ENCODE measurements at places on chromosomes 5 and 9.

GRCh38 chr9:127022913-127023660 lies 99.3 kb downstream of the ANGPTL2 start:
- no peak for DNase-seq

- no peak for DNase-seq
Observed at GRCh38 chr9:137723783-137724445, 105.1 kb downstream of the EHMT1 start.

DNA sequence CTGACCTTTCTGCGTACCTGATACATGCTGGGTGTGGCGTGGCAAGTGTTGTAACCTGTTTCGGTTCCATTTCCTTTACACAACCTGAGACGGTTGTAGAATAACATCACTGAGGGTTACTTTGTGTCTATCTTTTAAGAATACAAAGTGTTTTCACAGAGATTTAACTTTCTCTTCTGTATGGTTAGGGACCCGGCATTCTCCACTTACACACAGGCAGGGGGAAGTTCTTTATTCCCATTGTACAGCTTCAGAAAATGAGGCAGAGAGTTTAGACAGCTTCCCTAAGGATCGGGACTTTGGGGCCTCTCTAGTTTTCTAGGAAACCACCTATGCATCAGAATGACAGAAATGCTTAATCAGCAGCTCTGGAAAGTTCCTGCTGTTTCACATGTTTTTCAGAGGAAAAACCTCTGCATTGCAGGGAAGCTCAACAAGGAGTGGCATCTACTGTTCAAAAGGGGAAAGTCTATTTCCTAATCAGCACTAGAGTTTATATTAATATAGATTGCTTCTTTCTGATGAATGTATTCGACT lies 41.3 kb downstream of the CAST start:
- no peak for DNase-seq

DNA sequence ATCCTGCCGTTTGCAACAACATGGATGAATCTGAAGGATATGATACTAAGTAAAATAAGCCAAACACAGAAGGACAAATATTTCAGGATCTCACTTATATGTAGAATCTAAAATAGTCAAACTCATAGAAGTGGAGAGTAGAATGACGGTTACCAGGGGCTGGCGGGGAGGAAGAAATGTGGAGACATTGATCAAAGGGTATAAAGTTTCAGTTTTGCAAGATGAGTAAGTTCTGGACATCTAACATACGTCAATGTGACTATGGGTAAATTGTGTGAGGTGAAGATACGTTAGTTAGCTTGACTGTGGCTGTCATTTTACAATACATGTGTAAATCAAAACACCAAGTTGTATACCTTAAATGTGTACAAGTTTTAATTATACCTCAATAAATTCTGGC lies 200.3 kb downstream of the SNX18 start:
- no peak for DNase-seq

DNA sequence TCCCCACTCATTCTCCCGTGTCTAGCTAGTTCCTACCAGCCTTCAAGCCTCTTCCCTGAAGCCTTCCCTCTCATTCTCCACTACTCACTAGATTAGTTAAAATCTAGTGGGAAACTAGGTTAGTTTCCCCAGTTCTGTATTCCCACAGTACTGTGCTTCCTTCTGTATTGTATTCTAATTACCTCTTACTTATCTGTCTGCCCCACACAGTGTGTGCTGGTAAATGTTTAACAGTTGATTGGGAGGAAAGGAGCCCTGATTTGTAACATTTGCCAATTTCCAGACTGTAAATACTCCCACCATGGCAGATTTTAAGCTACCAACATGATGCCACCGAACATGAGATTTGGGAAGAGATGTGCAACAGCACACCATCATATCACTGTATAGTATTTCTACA lies 8.3 kb downstream of the KLHL3 start:
- no peak for DNase-seq

DNA sequence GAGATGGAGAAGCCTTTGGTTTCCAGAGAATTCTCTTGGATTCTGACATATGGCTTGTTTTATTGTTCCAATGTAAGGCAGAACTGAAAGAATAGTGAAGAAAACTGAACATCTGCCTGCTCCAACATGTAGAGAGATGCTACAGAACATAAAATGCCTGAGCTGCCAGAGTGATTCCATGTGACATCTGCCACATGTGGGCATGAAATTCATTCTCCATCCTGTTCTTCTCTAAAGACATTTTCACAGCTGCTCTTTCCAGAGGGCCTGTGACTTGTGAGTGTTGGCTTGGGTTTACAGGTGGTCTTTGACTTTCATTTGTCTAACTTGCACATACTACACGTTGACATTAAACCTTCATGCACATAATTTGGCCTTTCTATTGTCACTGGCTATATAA lies 33.7 kb upstream of the TXN start:
- DNase-seq: no peak

DNA sequence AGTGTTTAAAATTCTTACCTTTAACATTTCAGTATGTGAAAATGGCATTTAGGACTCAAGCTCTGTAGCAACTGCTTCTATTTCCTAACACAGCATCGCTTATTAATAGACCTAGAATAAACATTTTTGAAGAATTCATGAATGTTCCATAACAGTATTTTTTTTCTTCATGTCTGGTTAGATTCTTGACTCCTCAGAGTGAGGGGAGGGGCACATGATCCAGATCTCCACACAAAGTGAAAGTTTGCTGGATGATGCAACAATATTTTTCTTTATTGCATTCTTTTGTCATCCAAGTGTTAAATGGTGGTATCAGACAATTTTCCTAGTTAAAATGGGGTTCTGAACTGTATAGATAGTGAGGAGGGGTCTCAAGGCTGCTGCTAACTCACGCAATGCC lies 130.8 kb upstream of the MAN2A1 start:
- DNase-seq: no peak

DNA sequence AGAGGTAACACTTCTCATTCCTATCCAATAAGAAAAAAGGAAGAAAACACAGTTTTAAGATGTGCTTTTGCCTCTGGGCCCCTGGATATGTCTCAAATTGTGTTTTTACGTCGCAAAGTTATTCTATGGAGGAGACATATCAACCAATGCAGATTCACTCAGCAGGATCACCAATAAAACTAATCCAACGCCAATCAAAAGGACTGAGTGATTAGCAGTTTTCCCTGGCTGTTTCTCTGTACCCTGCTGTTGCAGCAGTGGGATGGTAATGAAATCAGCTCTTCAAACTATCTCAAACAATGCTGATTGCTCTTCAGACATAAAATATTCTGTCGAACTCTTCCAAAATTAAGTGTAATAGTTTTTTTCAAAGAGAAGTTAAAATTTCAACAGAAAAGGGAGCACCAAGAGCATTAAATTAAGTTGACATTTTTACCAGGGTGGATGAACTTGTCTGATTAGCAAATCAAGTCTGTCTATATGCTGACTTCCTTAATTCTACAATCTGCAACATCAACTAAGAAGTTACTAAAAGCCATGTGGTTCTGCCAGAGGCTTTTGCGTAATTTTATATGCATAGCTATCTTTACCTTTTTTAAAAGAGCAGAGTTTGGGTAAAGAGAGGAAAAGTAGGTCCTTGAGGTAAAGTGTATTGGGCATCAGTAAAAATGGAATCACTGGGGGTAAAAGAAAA lies 9.7 kb upstream of the HK3 start:
- no peak for DNase-seq

DNA sequence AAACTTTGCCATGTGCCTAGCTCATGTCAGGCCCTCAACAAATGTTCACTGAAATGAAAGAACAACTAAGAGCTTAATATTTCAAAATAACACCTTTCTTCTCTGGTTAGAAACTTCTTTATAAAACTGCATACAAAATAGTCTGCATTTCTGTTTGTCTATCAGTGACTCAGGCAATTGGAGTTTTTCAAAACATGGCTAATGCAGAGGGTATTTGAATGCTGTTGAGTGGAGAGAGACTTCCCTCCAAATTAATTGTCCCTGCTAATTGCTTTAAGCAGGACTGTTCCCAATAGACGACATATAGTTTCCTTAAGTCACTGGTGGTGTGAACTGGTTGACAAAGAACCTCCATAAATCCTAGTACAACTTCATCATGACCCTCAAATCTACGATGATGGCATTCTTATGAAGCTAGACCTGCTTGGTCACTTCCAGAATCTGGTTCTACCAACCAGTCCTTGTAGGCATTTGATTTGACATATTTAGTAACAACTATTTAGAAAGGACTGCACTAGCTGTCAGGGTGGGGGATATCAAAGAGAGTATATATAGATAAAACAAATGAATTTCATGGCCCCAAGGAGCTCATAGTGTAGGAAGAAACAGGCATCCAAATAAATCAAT lies 84.5 kb downstream of the PRLR start:
- DNase-seq: no peak

DNA sequence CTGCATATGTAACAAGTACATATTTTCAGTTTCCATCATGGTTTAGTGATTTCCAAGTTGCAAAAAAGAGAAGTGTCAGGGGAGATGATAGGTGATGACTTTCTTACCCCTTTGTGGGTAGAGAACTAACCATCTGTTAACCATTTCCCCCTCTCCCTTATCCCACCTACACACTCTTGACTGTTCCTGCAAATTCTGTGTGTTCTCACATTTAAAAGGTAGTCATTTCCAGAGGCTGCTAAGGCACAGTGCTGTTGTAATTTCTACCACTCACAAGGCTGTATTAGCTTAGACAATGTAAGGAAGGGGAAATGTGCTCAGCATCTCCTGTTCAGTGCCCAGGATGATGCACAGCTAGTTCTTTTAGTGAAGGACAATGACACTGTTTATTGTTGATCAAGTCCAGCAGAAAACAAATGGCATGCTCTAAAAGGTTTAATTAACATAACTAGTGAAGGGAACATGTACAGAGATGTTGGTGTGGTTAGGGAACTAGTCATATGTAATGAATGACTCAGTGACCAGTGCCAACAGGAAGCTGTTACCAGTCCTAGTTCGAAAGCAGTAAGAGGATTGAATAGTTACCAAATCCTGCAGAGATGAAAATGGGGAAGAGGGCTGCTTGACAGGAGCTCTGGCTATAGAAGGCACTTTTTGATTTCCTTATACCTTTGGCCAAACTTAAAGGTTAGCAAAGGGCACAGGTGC lies 165.1 kb downstream of the PLK2 start:
- DNase-seq: peak; percentile 17

Data from urothelium cell line (cell line).